ENCODE measurements at places on chromosomes 1 and 21.

GRCh38 chr1:66533804-66534740 lies at the start of gene SGIP1:
SGIP1 (plus strand) TSS chr1:66534153; CDS start chr1:66534359, 206 bp downstream.
- H3K4me3 ChIP-seq = peak within 1 kb of the TSS; percentile 89
- no peaks in the 10 kb centered on the region for H3K36me3 ChIP-seq
- peaks cover 9% of the 10 kb centered on the region for H3K4me1 ChIP-seq
- peak within 1 kb of the TSS; percentile 95 for H3K27ac ChIP-seq
- DNase-seq = peak; percentile 77
- peaks cover 10% of the 10 kb centered on the region for H3K27me3 ChIP-seq

GRCh38 chr1:20138961-20139550 lies at the start of gene PLA2G2F:
PLA2G2F (plus strand) TSS chr1:20139323; CDS start chr1:20139428, 105 bp downstream.
- DNase-seq = no peak
- no peaks in the 10 kb centered on the region for H3K36me3 ChIP-seq
- peaks cover 6% of the 10 kb centered on the region for H3K27me3 ChIP-seq
- H3K4me1 ChIP-seq = no peaks in the 10 kb centered on the region
- H3K27ac ChIP-seq = no peak within 1 kb of the TSS

DNA sequence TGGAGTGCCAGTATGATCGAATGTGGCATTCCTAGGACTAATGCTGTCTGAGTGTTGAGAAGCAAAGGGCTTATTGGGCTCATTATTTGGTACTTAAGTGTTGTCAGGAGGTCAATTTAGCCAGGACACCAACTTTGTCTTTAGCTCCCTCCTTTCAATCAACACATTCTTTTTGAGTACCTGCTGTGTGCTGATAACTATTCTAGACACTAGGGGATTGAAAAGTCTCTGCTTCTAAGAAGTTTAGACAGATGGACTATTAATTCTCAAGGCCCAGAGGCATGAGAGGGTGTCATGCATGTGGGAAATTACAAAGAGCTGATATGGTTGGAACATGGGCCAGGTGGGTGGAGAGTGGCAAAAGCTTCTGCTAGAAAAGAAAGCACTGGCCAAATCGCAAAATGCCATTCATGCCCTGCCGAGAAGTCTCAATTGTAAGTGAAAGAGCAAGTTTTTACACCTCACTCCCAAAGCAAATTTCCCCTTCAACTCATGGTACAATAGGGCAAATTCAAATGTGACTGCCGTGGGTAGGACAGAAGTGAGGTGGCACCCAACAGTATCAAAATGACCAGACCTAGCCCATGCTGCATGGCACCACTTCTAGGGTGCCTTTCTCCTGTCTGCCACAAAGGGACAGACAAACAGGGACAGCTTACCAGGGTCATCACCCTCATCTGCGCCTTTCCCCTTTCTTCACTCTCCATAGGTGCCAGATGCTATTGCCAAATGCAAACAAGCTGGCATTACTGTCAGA lies 53.6 kb upstream of the LAX1 start:
- no peak overlapping the region for H3K4me3 ChIP-seq
- no peak for DNase-seq
- no peaks in the 10 kb centered on the region for H3K27me3 ChIP-seq
- no peaks in the 10 kb centered on the region for H3K4me1 ChIP-seq

- H3K36me3 ChIP-seq = no peaks in the 10 kb centered on the region
- no peak for DNase-seq
- no peaks in the 10 kb centered on the region for H3K4me1 ChIP-seq
- no peaks in the 10 kb centered on the region for H3K27me3 ChIP-seq
- H3K27ac ChIP-seq = no peak overlapping the region
Observed at GRCh38 chr1:56415258-56415657, 164.1 kb downstream of the PLPP3 start.

GRCh38 chr21:39189857-39190604 lies 6.8 kb upstream of the PSMG1 start:
- H3K36me3 ChIP-seq = no peaks in the 10 kb centered on the region
- no peak overlapping the region for H3K27ac ChIP-seq
- H3K27me3 ChIP-seq = no peaks in the 10 kb centered on the region
- no peak for DNase-seq

DNA sequence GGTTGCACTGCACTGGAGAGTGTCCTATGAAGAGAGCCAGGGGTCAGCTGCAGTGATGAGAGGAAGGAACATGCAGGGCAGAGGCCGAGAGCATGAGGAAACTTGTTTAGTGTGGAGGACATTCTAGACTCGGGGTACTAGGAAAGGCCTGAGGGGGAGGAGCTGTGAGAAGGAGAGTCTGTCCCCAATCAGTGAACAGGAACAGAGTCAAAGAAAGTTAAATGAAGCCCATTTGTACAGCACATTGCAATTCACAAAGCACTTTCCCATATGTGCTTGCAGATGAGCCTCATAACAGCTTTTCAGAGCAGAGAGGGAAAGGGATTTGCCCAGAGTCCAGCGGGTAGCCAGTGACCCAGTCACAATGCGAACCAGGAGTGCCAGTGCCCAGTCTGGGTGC lies 83.4 kb downstream of the NAV1 start:
- peaks cover 13% of the 10 kb centered on the region for H3K4me1 ChIP-seq
- no peak overlapping the region for H3K27ac ChIP-seq
- H3K4me3 ChIP-seq = no peak overlapping the region
- H3K27me3 ChIP-seq = peaks cover 7% of the 10 kb centered on the region
- DNase-seq = no peak

DNA sequence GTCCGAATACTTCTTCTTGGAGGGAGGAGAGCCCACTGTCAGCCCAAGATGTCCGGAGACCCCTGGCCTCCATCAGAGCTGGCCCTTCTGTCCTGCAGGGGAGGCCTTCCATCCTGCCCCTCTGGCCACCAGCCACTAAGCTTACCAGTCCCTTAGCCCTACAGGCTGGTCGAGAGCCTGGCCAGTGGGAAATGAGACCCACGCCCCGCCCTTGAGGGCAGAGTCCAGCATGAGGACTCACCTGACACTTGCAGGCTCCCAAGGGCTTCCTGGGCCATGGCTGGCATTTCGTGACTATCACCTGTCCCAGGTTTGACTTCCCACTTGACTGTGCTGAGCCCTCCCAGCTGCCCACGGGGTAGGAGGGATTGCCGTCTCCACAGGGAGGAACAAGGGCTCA lies 361.8 kb upstream of the VAMP3 start:
- H3K4me1 ChIP-seq = no peaks in the 10 kb centered on the region
- no peak for DNase-seq

DNA sequence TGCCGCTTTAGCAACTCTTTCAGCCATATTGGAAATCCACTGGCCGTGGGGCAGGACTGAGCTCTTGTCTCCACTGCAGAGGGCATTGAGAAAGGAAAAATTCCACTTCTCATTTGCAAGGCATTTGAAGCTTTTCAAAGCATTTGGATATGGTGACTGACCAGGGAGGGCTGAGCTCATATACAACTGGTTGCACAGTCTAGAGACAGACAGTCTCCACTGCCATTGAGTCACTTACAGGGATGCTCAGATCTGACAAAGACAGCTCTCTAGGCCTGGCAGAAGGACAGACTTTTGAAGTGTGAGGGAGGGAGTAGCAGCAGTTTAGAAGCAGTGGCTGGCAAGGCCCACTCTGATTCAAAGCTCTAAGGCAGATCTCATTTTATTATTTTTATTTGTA lies 24.2 kb downstream of the NCF2 start:
- peaks cover 3% of the 10 kb centered on the region for H3K27me3 ChIP-seq
- H3K36me3 ChIP-seq = no peaks in the 10 kb centered on the region
- no peak for DNase-seq

- H3K27ac ChIP-seq = no peak overlapping the region
- H3K4me3 ChIP-seq = no peak overlapping the region
- peaks cover 3% of the 10 kb centered on the region for H3K4me1 ChIP-seq
- DNase-seq = no peak
- no peaks in the 10 kb centered on the region for H3K36me3 ChIP-seq
Observed at GRCh38 chr1:183528577-183528976, 56.3 kb downstream of the SMG7 start.

DNA sequence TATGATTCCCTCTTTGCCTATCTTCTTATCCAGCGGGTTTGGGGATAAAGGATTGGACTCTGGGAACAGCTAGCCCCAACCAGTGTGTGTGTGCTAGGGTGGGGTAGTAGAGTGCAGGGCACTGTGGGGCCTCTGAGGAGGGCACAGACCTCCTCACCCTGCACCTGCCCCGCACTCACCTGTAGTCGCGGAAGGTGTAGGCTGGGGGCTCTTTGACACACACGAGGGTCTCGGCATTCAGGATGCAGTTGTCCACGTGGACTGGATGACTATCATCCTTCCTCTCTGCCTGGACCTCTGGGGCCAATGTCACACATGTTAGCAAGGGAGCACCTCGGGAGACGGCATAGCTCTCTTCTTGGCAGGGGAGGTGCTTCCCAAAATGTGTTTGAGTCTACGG lies 8.0 kb upstream of the CLDN19 start:
- H3K4me3 ChIP-seq = no peak overlapping the region
- no peak overlapping the region for H3K27ac ChIP-seq
- peaks cover 36% of the 10 kb centered on the region for H3K36me3 ChIP-seq
- H3K27me3 ChIP-seq = peaks cover 16% of the 10 kb centered on the region

- no peaks in the 10 kb centered on the region for H3K4me1 ChIP-seq
- H3K27ac ChIP-seq = no peak within 1 kb of the TSS
- peak; percentile 78 for DNase-seq
- no peaks in the 10 kb centered on the region for H3K36me3 ChIP-seq
- peak within 1 kb of the TSS; percentile 80 for H3K4me3 ChIP-seq
Observed at GRCh38 chr1:9651565-9652378, at the start of gene PIK3CD. PIK3CD (plus strand) TSS chr1:9651731; CDS start chr1:9710456, 58,725 bp downstream.

- H3K4me3 ChIP-seq = peak overlapping the region; percentile 74
- peaks cover 12% of the 10 kb centered on the region for H3K4me1 ChIP-seq
- H3K27me3 ChIP-seq = peaks cover 17% of the 10 kb centered on the region
- H3K36me3 ChIP-seq = peaks cover 5% of the 10 kb centered on the region
Observed at GRCh38 chr1:156814571-156815260, 1.9 kb downstream of the SH2D2A start.

- no peak overlapping the region for H3K27ac ChIP-seq
- DNase-seq = no peak
- no peaks in the 10 kb centered on the region for H3K27me3 ChIP-seq
- H3K36me3 ChIP-seq = no peaks in the 10 kb centered on the region
Observed at GRCh38 chr1:219985169-219985568, 56.8 kb upstream of the SLC30A10 start.

- H3K36me3 ChIP-seq = no peaks in the 10 kb centered on the region
- H3K4me1 ChIP-seq = peaks cover 37% of the 10 kb centered on the region
- no peak overlapping the region for H3K4me3 ChIP-seq
- H3K27me3 ChIP-seq = peaks cover 9% of the 10 kb centered on the region
- H3K27ac ChIP-seq = no peak overlapping the region
- peak; percentile 74 for DNase-seq
Observed at GRCh38 chr1:159211331-159212136, 6.9 kb downstream of the ACKR1 start.

GRCh38 chr1:3038571-3039181 lies 17.4 kb downstream of the ACTRT2 start:
- no peak overlapping the region for H3K4me3 ChIP-seq
- no peak for DNase-seq
- H3K27me3 ChIP-seq = peaks cover 1% of the 10 kb centered on the region
- H3K36me3 ChIP-seq = no peaks in the 10 kb centered on the region

- no peaks in the 10 kb centered on the region for H3K36me3 ChIP-seq
- H3K27me3 ChIP-seq = peaks cover 2% of the 10 kb centered on the region
- no peak overlapping the region for H3K4me3 ChIP-seq
- H3K4me1 ChIP-seq = peaks cover 14% of the 10 kb centered on the region
- no peak for DNase-seq
Observed at GRCh38 chr21:27076025-27076424, 109.1 kb upstream of the ADAMTS5 start.

DNA sequence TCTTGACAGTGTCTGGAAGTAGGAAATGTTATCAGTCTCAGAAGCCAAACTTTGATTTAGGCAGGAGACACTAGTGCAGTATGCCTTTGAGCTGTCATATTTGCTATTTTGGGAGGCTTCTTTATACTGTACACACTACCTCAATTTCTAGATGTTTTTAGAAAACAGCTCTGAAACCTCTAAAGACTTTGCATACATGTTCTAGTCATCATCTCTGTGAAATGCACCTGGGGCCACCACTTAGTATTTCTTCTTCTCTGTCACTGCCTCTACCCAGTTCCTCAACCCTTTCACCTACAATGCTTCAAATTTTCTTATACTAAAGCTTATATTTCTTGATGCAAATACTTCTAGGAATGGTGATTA lies 29.1 kb upstream of the PLA2G4A start:
- no peak overlapping the region for H3K4me3 ChIP-seq
- no peak overlapping the region for H3K27ac ChIP-seq
- H3K27me3 ChIP-seq = no peaks in the 10 kb centered on the region
- no peak for DNase-seq

DNA sequence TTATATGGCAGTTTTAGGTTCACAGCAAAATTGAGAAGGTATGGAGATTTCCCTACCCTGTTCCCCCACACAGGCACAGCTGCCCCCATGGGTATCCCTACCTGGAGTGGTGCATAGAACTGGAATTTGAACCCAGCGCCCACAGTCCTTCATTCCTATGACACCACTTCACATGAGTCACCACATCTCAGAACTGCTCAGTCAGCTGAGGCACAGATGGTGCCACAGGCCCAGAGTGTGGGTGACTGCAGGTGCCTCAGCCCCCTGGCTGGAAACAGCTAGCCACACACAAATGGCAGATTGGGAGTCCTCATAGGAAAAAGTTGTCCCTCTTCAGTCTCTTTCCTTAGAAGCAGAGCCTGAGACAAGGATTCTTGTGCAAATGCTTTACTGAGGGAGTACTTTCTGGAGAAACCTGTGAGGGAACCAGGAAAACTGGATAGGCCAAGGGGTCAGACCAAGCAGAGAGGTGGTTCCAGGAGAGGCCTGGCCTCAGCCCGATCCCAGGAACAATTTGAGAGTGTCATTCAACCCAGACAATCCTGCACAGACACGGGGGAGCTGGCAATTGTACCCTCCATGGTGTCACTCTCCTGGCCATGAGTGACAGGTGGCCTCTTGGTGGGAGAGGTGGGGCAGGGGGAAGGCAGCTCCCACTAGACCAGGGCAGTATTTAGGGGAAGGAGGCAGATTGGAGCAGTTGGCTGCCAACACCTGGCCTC lies 6.9 kb downstream of the PLA2G2D start:
- peaks cover 2% of the 10 kb centered on the region for H3K27me3 ChIP-seq
- H3K27ac ChIP-seq = no peak overlapping the region
- no peak overlapping the region for H3K4me3 ChIP-seq
- H3K4me1 ChIP-seq = no peaks in the 10 kb centered on the region

DNA sequence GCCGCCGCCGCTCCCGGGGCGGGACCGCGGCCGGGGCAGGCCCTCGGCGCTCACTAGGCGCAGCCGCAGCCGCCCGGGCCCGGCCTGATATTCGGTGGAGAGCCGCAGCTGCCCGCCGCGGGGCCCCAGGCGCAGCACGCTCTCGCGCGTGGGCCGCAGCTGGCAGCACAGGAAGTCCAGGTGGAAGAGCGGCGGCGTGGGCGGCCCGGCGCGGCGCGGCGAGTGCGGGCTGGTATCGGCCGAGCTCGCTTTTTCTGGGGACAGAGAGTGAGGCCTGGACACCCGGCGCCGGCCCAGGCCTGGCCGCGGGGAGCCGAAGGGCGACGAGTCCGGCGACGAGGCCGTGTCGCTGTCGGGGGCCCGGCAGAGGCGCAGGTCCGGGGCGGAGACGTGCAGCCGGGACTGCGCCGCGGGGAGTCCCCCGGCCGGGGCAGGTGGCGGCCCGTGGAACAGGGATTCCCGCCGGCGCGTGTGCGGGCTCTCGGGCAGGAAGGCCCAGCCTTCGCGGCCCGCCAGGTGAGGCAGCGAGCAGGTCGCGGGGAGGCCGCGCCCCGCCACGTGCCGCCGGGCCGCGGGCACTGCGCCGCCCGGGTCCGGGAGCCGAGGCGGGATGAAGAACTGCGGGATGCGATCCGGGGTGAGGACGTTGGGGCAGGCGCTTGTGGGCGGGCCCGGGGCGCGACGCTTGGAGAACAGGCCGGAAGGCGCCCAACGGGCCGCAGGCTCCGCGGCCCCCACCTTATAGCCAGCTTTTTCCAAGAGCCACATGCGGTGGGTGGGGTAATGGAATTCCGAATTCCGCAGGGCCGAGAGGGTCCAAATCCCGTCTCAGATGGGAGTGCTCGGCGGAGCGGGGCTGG lies 1.2 kb downstream of the C2CD4D start:
- no peak for DNase-seq
- peaks cover 23% of the 10 kb centered on the region for H3K27me3 ChIP-seq
- no peaks in the 10 kb centered on the region for H3K36me3 ChIP-seq
- no peak overlapping the region for H3K27ac ChIP-seq
- H3K4me3 ChIP-seq = peak overlapping the region; percentile 82
